Esophagus mucosa (tissue), 1 donor: ENCODE measurements at places on chromosomes 5 and 9. TPM values are rescaled to one million over a fixed set of nuclear protein-coding genes. Genes with fewer than 3 reads are reported as not detected.

PCA3 gene
- total RNA-seq = not detected

SLC6A18 gene
- not detected for total RNA-seq

LVRN gene
- 0.08 TPM for total RNA-seq

SIT1 gene
- total RNA-seq = 0.44 TPM

CDH10 gene
- total RNA-seq = not detected

CARTPT gene
- not detected for total RNA-seq

PARP8 gene
- total RNA-seq = 10.3 TPM

FOXD4L3 gene
- total RNA-seq = not detected

MYOZ3 gene
- not detected for total RNA-seq

NADK2 gene
- total RNA-seq = 13.6 TPM

MACIR gene
- total RNA-seq = 3.6 TPM

DENND4C gene
- total RNA-seq = 31.6 TPM

MEF2C gene
- 4.5 TPM for total RNA-seq
